NCI-H524 (cell line): ENCODE measurements at places on chromosomes 6 and 20.

GRCh38 chr6:138824482-138825144 is 28.7 kb downstream of the ECT2L start:
- no peak for DNase-seq

DNA sequence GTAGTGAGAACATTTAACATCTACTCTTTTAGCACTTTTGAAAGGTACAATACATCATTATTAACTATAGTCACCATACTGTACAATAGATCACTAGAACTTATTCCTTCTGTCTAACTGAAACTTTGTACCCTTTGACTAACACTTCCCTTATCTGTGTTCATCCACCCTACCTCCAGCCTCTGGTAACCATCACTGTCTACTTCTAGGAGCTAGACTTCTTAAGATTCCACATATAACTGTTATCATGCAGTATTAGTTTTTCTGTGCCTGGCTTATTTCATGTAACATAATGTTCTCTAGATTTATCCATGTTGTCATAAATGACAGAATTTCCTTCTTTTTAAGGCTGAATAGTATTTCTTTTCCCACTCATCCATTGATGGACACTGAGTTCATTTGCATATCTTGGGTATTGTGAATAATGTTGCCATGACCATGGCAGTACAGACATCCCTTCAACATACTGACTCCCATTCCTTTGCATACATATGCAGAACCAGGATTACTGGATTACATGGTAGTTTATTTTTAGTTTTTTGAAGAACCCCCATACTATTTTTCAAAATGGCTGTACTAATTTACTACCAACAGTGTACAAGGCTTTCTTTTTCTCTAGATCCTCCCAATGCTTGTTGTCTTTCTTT is 135.7 kb downstream of the MOXD1 start:
- DNase-seq = no peak

GRCh38 chr6:72382602-72383529 is 239.0 kb upstream of the KCNQ5 start:
- DNase-seq = no peak

DNA sequence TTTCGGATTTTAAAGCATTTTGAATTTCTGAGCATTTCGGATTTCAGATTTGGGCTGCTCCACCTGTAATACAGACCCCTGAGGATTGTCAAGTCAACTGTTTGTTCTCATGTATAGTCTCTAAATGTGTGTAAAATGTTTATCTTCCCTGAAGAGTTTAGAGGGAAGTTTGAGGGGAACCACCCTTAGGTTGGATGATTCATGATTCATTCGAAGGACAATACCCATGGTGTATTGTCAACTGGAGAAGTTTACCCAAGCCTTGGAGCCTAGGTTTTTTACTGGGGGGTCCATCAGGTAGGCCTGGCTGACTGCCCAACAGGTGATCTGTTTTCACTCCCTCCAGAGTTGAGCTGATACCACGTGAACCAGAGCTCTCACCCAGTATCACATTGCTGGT is 18.9 kb downstream of the GSTA4 start:
- no peak for DNase-seq

DNA sequence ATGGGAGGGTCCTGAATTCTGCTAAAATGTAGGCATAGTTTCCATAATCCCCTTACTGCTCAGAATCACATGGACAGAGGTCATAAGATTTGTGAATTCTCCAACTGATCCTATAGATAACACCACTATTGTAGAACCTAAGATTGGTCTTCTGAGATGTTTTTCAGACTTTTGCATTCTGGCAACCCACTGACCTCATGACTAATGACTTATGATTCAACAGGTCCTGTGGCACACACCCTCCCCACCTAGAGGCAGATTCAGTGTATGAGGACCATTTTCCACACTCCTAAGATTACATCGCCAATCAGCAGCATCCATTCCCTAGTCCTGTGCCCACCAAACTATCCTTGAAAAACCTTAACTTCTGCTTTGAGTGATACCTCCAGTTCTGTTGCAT is 207.2 kb downstream of the BTBD9 start:
- DNase-seq = no peak

GRCh38 chr20:10478205-10478604 is 43.1 kb downstream of the SLX4IP start:
- no peak for DNase-seq

GRCh38 chr6:44869321-44869897 is 458.7 kb upstream of the RUNX2 start:
- DNase-seq = no peak

DNA sequence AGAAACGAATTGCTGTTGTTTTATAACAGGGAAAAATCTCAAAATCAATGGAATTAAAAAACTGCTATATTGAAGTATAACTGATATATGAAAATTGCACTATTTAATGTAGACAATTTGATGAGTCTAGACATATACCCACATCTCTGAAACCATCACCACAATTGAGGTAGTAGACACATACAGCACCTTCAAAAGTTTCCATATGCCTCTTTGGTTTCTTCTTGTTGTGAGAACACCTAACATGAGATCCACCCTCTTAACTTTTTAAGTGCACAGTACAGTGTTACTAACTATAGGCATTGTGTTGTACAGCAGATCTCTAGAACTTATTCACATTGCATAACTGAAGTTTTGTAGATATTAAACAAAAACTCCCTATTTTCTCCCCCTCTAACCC is 14.0 kb upstream of the SLC17A5 start:
- DNase-seq = no peak
